ENCODE measurements at places on chromosomes 6 and 20.

GRCh38 chr6:6074190-6074589, 67.5 kb upstream of the NRN1 start:
- no peak for DNase-seq

- DNase-seq: no peak
Measured at GRCh38 chr6:161919691-161920090, 645.8 kb upstream of the AGPAT4 start.

DNA sequence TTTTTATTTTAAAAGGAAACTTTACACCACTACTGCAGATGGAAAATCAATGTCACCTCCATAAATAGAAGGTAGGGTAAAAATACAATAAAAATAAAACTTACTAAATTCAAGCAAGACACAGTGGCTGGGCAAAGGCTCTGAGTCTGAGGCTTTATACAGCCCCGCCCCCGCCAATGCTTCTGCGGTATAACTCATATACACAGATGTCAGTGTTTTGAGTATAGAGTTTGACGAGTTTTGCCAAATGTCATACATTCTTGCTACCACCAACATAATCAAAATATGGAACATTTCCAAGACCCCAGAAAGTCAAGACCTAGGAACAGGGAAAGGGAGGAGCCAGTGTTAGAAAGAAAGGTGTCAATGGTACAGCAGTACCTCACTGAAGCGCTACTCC, 12.8 kb downstream of the NFATC2 start:
- peak; percentile 54 for DNase-seq

DNA sequence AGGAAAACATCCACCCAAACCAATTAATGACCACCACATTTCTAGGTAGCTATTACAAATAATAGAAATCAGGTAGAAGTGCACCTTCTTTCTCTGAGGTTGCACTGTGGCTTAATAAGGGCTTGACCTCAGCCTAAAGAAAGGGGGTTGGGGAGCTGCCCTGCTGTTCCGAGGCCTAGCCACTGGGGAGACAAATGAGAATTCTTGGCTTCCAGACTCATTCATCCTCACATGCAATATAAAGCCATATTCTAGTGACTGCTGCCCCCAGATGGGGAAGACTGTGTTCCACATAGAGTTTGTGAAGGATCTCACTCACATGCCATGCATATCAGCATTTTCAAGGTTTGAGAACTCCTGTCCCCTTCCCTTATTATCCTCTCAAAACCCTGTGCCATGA, 22.9 kb downstream of the SAYSD1 start:
- no peak for DNase-seq

DNA sequence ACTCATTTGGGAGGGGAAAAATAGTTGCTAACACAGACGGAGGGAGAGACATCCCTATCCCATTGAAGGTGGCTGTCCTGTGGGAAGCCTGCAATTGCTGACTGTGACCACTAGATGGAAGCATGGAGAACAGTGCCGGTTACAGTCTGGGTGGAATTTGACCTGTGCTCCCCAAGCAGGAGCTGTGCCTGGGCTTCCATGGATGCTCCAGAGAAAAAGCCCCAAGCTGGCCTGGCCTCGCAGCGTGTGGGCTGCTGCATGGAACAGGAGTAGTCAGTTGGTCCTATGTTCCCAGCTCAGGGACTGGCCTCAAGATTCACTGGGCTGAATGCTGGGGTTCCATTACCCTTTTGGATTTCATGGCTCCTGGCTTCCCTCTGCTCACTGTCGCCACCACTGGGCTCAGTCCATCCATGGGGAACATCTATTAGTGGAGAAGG, 116.3 kb upstream of the CHD6 start:
- no peak for DNase-seq
